Stimulated activated CD8-positive, alpha-beta memory T cell treated with anti-CD3 and anti-CD28 coated beads, Interleukin-4, amount 100 ng/mL, for 4 hours (primary cell): ENCODE measurements at places on chromosomes 1 and 21.

GRCh38 chr1:28240024-28240423 lies 4.1 kb downstream of the ATP5IF1 start:
- no peak for DNase-seq

DNA sequence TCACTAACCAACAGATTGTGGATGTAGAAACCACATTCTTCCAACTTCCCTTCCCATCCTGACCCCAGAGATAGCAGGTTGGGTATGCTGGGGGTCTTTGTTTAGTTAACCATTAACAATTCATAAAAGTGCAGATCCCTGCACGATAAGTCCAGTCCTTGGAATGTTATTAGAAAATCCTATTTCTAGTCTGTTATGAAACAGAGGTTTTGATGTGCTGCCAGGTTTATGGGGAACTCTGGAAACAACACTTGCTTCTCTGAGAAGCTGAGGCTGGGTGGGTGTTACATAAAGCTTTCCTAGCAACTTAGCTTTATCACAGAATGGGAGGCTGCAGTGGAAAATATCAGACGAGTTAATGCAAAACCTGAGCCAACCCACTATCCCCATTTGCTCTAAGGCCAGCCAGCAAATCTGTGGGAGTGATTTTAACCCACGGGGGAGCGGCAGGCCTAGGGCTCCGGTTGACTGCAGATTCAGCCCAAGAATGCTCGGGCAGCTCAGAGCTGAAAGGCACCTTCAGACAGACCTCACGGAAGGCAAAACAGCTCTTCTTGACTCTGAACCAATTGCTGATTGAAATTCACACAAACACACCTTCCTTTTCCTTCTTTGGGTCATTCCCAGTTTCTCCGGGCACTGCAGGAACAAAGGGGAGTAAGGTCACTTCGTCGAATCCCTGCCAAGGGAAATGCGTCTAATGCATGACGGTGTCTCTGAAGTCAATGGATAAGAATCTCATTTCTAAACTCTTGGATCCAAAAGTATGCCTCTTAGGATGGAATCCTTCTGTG lies 111.7 kb upstream of the IRF2BP2 start:
- DNase-seq, result no peak

- no peak for DNase-seq
Measured at GRCh38 chr1:213985209-213986019, 2.4 kb upstream of the PROX1 start.

DNA sequence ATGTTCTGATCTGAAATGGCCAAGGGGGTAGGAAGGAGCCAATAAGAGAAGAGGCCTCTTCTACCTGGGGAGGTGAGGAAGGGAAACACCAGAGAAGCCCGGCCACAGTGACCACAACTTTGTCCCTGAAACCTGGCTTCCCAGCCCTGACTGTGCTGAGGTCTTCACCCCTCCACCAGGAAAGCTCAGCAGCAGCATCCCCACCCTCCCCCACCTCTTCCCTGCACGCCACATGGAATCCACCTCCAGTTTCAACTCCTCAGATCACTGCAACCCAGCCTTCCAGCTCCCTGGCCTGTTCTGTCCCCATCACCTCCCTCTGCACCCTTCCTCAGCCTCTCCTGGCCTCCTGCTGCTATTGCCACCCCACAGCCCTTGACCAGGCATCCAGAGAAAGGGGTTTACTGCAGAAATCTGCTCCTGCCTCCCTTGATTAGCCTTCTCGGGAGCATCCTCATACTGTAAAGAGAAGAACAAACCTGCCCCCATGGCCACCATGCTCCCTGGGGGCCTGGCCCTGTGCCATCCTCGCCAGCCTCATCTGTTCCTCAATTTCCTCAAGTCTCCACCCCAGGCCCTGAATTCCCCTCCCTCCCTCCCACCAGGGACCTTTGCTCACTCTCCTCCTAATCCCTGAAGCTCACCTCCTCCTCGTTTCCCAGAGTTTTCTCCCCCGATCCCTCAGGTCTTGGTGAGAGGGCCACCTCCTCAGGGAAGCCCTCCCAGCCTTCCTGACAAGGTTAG lies 450.9 kb downstream of the MATN1 start:
- DNase-seq, result no peak

DNA sequence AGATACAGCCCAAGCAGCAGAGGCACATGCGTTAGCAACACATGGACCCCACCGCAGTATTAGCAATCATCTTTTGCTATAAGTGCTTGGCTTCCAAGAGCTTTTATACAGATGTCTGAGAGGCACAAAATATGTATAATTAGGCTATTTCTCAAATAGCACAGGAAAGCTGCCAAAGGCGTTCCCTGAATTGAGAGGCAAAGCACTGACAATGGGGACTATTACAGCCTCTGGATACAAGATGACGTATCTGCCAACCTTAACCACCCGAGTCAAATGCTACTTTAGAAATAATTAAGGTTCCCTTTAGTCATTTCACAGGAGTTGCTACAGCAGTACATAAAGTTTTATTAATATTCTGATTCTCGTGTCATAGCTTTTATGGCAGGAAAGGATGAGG lies 6.4 kb downstream of the STMN1 start:
- DNase-seq, result no peak

GRCh38 chr1:206435445-206435844 lies 34.8 kb upstream of the IKBKE start:
- DNase-seq, result no peak

- DNase-seq, result no peak
Measured at GRCh38 chr1:66290761-66291530, 243.0 kb upstream of the SGIP1 start.

DNA sequence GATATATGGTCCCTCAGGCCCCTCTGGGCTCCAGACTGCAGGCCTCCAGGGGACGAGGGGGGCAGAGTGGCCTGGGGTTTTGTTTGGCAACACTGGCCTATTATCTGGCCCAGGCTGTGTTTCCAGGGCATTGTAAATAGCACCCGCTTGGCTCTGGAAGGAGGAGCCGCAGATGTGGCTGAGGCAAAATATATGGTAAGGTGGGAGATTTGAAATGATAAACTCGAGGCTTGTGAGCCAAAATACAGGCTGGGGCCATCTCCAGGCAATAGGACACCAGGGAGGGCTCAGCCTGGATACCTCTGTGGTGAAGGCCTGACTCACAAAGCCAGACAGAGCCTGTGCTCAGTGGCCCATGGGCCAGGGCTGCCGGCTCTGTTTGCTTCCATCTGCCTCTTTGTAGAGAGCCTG lies 14.0 kb downstream of the NAV1 start:
- no peak for DNase-seq

- no peak for DNase-seq
Measured at GRCh38 chr1:70992521-70992920, 55.1 kb downstream of the PTGER3 start.

DNA sequence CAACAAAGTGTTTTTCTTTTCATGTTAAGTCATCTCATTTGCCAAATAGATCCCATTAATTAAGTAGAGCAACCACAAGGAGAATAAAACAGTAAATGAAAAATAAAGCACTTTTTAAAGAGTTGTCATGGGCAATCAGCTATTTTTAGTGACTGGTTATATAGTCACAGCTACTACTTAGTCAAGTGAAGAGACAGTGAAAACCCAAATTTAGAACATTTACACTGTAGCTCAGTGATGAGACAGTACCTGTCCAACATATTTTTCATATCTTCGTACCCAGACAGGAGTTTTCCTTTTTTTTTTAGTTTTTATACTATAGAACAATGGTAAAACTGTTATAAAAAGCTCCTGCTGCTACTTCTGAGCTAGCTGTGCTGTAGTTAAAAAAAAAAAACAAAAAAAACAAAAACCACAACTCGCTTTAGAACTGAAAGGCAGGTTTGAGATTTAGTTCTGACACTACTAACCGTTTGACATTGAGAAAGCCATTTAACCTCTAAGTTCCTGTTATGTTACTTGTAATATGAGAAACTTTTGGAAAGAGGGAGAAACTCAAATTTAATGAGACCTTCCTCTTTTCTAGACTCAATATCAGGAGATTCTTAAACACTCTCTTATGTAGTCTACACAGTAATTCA lies 777.5 kb downstream of the ADGRL2 start:
- DNase-seq, result no peak

DNA sequence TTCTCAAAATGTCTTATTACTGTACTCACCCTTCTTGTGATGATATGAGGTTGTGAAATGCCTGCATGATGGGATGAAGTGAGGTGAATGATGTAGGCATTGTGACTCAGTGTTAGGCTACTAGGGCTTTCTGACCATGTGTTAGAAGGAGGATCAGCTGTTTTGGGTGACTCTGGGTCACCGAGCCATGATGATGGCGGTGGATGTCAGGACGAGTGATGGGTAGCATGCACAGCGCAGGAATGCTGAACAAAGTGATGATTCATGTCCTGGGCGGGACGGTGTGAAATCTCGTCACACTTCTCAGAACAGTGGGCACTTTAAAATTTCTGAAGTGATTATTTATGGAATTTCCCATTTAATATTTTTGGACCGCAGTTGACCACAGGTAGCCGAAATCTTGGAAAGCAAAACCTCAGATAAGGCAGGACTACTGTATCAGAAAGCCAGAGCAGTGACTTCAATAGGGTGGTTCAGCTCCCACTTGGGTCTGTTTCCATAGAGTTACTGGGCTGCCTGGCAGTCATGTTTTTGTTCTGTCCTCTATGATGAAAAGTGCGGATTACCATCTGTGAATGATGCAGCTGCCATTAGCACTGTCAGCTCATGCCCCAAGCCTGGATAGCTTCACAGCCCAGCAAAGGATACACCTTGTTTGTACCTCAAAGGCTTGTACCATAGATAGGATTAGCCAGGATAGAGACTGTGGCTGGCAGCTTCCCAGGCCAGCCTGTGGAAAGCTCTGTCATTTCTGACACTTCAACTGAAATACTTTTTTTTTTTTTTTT lies 26.6 kb downstream of the IL6R start:
- no peak for DNase-seq

DNA sequence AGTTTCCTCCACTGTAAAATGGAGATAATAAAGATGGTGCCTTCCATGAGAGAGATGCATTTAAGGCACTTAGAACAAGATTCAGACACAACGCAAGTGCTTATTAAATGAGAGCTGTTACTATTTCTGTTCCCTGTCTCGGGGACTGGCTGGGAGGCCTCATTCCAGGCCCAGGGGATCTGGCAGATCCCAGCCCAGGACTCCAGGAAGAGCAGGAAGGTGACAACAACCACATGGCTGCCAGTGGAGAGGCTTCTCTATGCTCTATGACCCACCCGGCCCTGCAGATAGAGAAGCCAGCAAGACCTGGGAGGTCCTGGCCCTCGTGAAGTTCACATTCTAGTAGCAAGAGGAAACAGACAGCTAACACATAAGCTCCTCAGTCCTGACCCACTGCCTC lies 175.5 kb downstream of the ACTL8 start:
- DNase-seq, result no peak

GRCh38 chr1:238998577-238998976 lies 387.8 kb upstream of the CHRM3 start:
- no peak for DNase-seq

DNA sequence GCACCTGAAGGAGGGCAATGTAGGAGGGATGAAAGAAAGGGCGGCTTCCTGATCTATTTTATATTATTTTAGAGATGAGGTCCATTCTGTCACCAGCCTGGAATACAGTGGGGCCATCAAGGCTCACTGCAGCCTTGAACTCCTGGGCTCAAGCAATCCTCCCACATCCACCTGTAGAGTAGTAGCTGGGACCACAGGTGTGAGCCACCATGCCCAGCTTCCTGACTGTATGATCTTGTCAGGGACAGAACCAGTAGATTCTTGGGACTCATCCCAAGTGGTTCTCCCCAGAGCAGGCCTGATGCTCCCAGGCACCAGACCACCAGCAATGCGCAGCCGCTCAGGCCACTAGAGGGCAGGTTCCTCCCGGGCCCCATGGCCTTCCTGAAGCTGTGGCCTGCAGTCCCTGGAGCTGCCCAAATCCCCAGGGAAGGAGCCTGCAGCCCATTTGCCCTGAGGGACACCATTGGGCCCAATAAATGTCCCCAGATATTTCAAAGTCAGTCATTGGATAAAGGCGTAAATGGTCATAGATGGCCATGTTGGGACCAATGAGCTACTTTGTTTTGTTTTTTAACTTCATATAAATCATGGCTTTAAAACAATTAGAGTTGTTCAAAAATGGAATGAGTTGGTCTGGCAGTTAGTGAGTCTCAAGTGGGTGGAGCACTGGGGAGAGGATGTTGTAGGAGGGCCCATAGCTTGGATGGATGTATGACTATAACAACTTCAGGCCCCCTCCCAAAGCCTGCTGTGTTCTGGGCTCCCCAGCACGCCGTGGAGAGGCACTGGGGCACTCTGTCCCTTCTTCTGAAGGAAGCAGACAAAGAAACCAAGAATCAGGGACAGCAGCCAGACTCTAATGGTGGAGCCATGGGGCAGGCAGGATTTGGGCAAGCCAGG lies 44.7 kb upstream of the GOLT1A start:
- no peak for DNase-seq

- DNase-seq, result no peak
Measured at GRCh38 chr21:26964170-26964778, 2.6 kb downstream of the ADAMTS5 start.

DNA sequence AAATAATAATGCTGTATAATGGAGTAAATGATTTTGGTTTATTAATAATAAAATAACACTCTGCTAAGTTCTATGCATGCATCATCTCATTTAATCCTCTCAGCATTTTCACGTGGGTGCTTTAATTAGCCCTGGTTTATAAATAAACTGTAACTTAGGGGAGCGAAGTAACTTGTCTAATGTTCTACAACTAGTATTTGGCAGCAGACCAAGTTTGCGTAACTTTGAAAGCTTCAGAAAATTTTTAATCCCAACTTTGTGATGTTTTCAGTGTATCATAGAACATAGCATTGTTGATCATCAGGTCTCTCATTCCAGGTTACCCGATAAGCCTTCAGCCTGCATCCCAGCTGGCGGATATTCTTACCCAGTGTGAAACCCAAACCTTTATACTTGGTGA lies 322.4 kb upstream of the SGIP1 start:
- no peak for DNase-seq

- no peak for DNase-seq
Measured at GRCh38 chr1:198416296-198416695, 124.2 kb downstream of the ATP6V1G3 start.

- DNase-seq, result no peak
Measured at GRCh38 chr1:177567393-177567792, 396.6 kb downstream of the BRINP2 start.

DNA sequence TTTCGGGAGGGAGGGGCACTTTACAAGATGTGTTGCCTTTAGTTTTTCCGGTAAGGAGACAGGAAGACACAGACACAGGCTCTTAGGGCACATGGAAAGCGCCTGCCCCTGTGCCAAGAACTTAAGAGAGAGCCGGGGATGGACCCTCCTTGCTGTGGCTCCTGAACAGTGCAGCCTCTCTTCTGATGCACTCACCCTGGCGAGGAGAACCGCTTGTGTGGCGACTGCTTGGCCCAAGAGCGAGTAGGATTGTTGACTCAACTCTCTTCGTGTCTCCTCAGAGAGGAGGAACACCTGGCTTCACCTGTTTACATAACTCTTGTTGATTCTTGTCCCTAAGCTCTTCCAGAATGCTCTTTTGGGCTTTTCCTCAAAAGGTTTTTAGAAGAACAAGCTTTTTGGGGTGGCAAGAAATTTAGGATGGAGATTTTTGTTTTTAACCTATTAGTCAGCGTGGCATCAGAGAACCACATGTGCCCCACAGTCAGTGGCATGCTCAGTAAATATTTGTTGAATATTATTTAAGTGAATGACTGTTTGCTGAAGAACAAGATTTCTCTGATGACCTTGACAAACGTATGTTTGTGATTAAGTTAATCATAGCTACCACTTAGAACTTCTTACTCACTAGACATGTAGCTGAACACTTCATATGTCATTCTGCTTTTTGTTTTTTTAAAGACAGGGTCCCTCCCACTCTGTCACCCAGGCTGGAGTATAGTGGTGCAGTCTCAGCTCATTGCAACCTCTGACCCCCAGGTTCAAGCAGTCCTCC lies 60.6 kb downstream of the NFIA start:
- no peak for DNase-seq
